ENCODE measurements at places on chromosomes 4 and X.

DNA sequence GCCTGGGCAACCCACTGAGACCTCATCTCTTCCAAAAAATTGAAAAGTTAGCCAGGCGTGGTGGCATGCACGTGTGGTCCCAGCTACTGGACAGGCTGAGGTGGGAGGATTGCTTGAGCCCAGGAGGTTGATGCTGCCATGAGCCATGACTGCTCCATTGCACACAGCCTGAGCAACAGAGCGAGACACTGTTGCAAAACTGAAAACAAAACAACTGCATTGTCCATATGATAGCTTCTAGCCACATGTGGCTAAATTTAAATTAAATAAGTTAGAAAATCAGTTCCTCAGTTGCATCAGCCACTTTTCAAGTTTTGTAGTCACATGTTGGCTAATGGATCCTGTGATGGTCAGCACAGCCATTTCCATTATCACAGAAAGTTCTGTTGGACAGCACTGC, 67.9 kb downstream of the GAB1 start:
- DNase-seq, result no peak

GRCh38 chrX:10930151-10930550, 181.0 kb upstream of the HCCS start:
- no peak for DNase-seq

DNA sequence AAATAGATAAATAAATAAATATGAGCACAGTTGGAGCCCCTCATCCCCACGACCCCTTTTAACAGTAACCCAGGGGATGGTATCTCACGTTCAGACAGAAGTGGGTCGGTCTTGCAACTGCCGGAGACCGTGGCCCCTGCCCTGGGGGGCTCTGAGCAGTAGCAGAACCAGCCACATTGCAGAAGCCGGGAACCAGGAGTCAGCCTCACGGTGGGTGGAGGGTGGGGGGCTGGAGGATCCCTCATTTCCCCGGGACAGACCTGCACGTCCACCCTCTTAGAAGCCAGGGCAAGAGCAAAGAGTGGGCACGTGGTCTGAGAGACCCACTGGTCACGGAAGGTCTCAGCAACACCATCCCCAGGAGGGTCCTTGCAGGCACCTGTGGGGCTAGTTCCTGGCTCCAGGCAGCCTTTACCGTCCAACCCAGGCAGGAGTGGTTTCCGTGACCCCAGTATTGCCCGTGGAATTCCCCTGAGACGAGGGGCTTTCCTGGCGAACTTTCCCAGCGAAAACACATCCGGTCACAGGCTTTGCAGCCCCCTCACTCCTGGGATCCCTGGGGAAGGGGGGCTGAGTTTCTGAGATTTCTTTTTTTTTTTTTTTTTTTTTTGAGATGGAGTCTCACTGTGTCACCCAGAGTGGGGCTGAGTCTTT, 8.8 kb upstream of the IL3RA start:
- no peak for DNase-seq

- no peak for DNase-seq
These were observed 537.7 kb downstream of the TRAM1L1 start for GRCh38 chr4:116547632-116548031.

- DNase-seq, result peak; percentile 74
These were observed 20.5 kb downstream of the HADH start for GRCh38 chr4:108010167-108010566.

DNA sequence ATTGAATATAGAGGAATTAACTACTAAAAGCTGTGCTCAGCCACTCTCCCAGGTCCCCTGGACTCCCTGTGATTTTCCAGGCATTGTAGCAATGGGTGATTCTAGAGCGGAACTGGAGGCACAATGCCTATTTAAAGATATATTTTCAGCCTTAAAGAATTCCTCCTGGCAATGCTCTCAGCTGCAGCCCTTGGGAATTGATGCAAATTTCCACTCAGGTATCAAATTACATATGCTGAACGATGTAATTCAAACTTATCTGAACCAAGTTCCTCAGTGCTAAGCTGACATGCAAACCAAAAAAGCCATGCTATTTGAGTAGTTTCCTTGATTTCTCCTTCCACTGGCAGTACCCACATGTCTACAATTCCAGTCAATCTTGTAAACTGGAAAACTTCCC, 86.3 kb upstream of the GABRA3 start:
- no peak for DNase-seq

DNA sequence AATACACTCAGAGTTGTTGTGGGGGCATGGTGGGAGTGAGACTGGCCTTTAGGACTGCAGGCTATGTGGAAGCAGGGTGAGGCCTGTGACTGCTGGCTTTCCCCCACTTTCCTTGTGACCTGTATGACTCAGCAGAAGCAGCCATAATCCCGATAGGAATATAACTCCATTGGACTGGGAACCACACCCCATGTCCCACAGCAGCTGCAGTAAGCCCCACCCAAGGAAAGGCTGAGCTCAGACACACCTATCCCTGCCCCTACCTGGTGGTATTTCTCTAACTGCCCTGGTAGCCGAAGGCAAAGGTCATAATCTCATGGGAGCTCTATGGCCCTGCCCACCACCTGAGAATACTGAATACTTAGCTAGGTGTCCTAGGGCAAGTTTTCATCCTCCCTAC, 169.3 kb downstream of the GC start:
- DNase-seq, result no peak

- no peak for DNase-seq
These were observed 192.2 kb downstream of the ADGRA3 start for GRCh38 chr4:22323691-22324090.

- no peak for DNase-seq
These were observed 22.7 kb upstream of the GRPR start for GRCh38 chrX:16100673-16101072.

GRCh38 chr4:35965300-35965699, 279.0 kb downstream of the ARAP2 start:
- no peak for DNase-seq

DNA sequence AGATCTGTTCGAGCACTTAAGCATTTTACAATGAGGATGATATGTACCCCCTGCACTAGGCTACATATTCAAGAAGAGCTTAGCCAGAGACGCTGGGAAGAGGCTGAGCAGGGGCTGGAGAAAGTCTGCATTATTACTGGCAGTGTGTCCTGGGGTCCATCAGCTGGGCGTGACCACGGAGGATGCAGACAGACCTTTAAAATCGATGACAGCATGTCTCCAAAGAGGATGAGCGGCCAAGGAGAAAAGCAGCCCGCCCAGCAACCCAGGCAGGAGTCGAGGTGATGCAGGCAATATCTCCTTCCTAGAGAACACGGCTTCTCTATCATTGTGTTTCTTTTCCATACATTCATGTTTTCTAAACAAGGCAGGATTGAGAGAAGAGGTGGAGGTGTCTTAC, 300.7 kb downstream of the USP46 start:
- DNase-seq, result no peak

GRCh38 chr4:184506527-184507121, 32.3 kb upstream of the IRF2 start:
- DNase-seq, result no peak

DNA sequence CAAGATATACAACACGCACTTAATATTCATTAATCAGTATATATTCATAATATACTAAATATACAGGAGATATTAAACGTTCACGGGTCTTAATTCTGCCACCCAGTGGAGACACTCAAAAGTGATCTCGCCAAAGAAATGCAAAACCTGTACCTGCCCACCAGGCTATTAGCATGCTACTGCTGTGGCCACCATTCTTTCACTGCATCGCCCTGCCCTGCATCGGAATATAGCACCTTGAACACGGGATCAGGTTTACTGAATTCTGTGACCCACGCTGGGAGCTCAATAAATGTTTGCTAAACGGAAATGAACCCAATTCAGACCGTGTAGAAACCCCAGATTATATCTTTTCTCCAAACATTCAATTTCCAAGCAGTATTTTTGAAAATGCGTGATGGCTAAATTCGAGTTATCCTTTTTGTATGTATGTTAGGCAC, 840 bp upstream of the CLCN3 start:
- peak; percentile 27 for DNase-seq

DNA sequence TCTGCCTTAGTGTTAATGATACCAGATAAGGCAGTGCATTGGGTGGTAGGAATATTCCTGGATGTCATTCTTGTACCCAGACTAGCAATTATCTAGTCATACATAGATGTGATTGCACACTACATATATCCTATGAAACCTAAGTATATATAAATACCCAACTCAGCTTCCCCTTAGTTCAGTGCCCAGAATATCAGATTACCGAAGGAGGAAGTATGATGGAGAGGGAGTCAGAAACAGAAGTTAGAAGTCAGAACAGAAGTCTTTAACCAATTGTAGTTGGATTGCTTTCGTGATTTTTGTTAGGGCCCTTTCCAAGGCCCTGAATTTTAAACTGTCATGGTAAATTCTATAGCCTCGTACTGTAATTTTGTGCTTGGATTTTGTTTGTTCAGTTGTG, 42.9 kb downstream of the MOB1B start:
- no peak for DNase-seq

DNA sequence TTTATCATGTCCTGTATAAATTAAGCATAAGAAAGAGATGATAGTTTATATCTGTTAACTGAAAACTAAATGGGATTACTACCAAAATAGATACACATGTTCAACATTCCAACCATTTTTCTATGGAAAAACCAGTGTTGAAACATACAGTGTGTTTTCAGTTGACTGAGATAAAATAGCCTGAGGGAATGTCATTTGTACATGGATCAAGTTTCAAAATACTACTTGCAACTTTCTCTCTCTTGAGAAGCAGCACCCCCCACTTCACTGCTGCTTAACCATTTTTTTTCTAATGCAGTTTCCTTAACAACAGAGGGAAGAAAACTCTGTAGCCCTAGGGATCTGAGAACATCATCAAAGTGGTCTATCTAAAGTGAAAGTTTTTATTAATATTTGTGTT, 70.8 kb downstream of the NPNT start:
- peak; percentile 42 for DNase-seq

GRCh38 chr4:155509555-155509954, 132.8 kb upstream of the MAP9 start:
- DNase-seq, result peak; percentile 48
